ENCODE measurements at places on chromosomes 3 and 15.
A peak's percentile ranks its signal among the peaks of the same experiment; 100 is the strongest.

DNA sequence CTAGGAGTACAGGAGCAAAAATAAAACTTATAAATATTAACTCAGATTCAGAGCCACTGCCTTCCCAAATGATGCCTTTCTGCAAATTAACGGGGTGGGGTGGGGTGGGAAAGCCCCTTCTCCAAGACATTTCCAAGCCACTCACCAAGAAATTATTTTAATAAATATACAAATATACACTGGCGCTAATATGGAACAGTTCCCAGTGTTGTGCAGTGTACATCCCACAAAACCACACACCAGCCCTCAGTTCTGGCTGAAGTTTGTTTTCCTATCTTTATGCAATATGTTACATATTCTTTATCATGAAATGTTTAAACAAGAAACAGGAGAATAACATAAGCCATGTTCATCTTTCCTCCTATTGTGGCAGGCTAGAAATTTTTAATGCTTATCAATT, 53.0 kb upstream of the GYG1 start:
- H3K36me3 ChIP-seq: no peaks in the 10 kb centered on the region
- no peak overlapping the region for H3K27ac ChIP-seq
- peaks cover 25% of the 10 kb centered on the region for H3K27me3 ChIP-seq
- H3K4me3 ChIP-seq: no peak overlapping the region
- no peak for DNase-seq

DNA sequence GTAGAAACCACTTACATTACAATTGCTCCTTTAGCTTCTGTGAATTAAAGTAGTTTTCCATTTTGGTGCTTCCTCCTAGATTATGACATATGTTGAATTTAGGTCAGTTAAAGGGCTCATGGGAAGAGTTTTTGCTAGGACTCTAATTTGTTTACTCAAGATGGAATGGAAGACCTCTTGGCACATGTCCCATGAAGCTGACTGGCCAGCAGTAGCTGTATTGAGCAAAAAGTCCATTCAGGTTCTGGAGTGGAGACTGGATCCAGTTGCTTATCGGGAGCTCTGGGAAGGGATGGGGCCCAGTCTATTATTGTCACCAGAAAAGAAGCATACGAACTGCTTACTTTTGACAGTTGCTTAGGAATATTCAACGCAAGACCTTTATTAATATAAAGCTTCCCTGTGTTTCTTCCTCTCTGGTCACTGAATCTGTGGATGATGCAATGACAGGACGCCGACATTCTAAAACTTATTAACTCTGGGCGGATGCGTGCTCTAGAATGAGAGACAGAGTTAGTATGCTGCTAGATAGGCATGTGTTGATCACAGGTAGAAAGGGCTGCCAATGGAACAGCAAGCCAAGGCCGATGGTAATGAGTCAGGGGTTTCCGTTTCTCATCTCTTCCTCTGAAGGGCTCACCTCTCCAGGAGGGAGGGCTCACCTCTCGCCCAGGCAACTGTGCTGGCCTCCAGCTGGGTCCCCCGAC, 155.8 kb downstream of the NR1D2 start:
- DNase-seq: no peak
- H3K4me3 ChIP-seq: no peak overlapping the region
- no peaks in the 10 kb centered on the region for H3K36me3 ChIP-seq
- H3K4me1 ChIP-seq: no peaks in the 10 kb centered on the region

DNA sequence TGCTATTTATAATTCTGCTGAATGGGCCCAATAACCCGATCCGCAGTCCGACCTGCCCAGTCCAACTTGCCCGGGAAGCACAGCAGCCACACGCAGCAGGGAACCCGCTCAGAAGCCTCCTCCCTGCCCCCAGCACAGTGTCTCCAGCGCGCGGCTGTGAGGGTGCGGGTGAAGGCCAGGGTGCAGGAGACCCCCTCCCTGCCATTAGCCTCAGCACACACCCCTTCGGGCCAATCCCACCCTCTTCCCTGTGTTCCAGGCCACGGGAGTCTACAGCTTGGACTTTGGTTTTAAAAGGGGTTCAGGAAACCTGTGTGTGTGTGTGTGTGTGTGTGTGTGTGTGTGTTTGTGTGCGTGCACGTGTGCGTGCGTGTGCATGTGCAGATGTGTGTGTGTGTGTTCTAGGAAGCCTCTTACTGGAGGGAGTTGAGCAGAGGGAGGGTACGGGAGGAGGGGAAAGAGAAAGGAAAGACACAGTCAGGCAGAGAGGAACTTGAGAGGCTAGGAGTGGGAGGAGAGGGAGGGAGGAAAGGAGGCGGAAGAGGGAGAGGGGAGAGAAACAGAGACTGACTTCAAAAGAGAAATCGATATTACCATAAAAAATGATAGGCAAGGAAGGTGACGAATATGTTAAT, 34.2 kb downstream of the ATP2B2 start:
- peak overlapping the region; percentile 4 for H3K27ac ChIP-seq
- H3K27me3 ChIP-seq: peaks cover 15% of the 10 kb centered on the region
- no peak for DNase-seq
- H3K36me3 ChIP-seq: no peaks in the 10 kb centered on the region

DNA sequence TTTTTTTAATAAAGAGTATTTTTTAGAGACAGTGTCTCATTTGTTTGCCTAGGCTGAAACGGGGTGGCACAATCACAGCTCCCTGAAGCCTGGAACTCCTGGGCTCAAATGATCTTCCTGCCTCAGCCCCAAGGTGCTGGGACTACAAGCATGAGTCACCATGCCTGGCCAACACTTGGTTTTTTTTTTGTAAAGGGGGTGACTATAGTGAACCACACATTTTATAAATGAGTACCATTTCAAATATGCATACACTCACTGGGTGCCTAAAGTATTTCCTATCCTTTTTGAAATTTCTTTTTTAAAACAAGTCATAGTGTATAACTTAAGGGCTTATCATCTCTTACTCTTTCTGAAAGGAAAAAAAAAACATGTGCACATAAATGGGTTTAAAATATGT, 325.2 kb upstream of the MEIS2 start:
- no peak for DNase-seq
- no peaks in the 10 kb centered on the region for H3K4me1 ChIP-seq
- H3K27ac ChIP-seq: no peak overlapping the region
- H3K27me3 ChIP-seq: no peaks in the 10 kb centered on the region
- H3K4me3 ChIP-seq: no peak overlapping the region

DNA sequence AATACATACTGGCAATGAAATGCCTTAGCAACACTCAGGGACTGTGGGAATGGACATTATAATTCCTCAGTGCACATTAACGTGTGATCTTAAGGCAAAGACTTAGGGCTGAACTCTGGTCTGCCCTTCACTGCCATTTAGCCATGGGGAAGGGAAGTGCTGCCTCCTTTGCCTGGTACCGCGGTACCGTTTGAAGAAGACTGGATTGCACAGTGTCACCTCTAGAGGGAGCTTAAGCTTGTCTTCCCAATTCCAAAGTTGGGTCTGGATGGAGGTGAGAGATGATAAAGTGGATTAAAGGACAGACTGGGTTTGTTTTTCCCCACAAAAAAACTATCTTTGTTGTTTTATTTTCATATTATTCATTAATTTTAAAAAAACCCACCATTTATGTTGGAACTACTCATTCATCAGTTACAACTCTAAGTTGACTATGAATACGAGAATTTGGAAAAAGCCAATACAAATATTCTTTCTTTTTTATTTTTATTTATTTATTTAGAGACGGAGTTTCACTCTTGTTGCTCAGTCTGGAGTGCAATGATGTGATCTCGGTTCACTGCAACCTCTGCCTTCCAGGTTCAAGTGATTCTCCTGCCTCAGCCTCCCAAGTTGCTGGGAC, 60.0 kb upstream of the SYN2 start:
- no peaks in the 10 kb centered on the region for H3K27me3 ChIP-seq
- H3K4me1 ChIP-seq: no peaks in the 10 kb centered on the region
- no peak overlapping the region for H3K4me3 ChIP-seq
- no peaks in the 10 kb centered on the region for H3K36me3 ChIP-seq
- no peak overlapping the region for H3K27ac ChIP-seq
